ENCODE measurements at places on chromosomes 7 and 10.
A peak's percentile ranks its signal among the peaks of the same experiment; 100 is the strongest.

GRCh38 chr7:69177941-69178494 lies 420.3 kb upstream of the AUTS2 start:
- no peak for DNase-seq

- DNase-seq, result no peak
Observed at GRCh38 chr7:54090652-54091213, 451.4 kb upstream of the VSTM2A start.

- DNase-seq, result no peak
Observed at GRCh38 chr10:1134156-1134555, 78.0 kb downstream of the WDR37 start.

DNA sequence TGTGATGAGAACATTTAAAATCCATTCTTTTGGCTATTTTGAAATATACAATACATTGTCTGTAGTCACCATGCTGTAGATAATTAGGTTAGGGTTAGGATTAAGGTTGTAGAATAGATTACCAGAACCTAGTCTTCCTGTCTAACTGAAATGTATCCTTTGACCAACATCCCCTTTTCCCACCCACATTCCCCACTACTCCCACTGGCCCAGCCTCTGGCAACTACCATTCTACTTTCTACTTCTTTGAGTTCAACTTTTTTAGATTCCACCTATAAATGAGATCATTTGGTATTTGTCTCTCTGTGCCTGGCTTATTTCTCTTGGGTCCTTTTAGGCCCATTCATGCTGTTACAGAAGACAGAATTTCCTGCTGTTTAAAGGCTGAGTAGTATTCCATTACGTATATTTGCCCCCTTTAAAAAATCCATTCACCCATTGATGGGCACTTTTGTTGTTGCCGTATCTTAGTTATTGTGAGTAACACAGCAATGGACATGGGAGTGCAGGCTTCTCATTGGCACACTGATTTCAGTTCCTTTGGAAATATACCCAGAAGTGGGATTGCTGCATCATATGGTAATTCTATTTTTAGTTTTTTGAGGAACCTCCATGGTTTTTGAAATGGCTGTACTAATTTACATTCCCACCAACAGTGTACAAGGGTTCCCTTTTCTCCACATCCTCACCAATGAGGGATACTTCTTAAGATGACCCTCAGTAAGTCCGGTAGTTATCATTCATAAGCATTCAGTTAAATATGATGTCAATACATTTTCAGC lies 104.0 kb downstream of the RALA start:
- no peak for DNase-seq

- no peak for DNase-seq
Observed at GRCh38 chr7:95485391-95486123, at the start of gene ASB4. ASB4 (plus strand) TSS chr7:95485943; CDS start chr7:95485972, 29 bp downstream.

GRCh38 chr10:63702092-63702491 lies 180.9 kb downstream of the REEP3 start:
- no peak for DNase-seq

GRCh38 chr7:143477501-143478150 lies at the start of gene TAS2R41:
TAS2R41 (plus strand) TSS chr7:143477873; CDS start chr7:143477873, 0 bp downstream.
- DNase-seq, result no peak

GRCh38 chr10:121339114-121339513 lies 259.1 kb downstream of the FGFR2 start:
- no peak for DNase-seq

GRCh38 chr10:48470893-48471805 lies 133.7 kb downstream of the ARHGAP22 start:
- DNase-seq, result no peak

DNA sequence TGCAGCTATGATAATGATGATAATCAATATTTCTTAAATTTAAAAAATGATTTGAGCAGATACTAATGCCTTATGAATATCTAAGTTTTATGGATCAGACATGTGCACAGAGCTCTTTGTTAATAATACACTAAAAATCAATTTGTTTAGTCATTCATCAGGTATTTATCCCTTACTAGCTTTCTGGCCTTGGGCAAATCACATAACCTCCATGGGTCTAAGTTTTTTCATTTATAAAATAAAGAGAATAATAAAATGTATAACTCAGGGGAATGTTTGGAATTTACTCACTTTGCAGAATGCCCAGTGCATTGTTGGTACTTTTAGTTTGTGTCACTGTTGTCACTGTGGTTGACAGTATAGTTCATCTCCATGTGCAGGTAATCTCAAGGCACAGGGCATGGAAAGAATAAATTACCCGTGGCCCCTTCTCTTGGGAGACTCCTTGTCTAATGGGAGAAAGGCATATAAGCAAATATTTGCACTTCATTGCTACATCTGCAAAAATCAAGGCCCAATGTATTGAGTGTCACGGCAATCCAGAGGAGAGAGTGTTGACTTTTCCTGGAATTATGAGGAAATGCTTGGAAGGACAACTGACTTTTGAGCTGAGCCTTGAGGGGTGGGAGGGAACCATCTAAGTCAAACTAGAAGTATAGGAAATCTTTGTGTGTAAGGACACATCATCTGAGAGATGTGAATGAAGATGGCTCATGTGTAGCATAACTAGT lies 64.7 kb upstream of the CTTNBP2 start:
- DNase-seq, result no peak

DNA sequence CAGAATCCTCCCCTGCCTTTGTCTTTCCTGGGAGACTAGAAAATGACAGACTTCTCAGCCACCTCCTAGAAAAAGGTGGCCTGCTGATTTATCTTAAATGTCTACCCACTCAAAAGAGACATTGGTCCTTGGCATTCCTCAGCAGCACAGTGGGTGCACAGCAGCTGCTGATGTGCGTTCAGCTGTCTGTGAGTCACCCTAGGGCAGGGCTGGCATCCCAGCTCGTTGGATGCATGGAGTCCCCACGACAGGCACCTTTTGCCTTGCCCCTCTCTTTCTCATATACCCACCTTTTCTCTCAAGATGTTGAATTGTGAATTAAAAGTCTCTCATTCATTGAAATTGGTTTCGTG lies 113.0 kb downstream of the DOCK1 start:
- no peak for DNase-seq

DNA sequence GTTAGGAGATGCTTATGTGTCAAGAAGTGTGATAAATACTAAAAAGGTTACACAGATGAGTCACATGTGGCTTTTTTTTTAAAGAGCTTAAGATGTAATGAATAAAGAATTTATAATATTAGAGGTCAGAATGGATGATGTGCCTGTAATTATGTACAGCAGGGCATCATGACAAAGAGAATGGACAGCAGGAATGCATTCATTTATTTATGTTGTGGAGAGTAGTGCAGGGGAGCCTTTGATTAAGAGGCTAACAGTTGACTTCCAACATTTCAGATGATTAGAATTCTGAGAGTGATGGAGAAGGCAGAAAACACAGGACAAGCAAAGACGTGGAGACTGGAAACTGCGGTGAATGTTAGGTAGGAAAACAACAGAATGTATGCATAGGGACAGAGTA lies 691.4 kb upstream of the POM121L12 start:
- no peak for DNase-seq

- no peak for DNase-seq
Observed at GRCh38 chr10:22363305-22363704, 18.0 kb downstream of the SPAG6 start.

DNA sequence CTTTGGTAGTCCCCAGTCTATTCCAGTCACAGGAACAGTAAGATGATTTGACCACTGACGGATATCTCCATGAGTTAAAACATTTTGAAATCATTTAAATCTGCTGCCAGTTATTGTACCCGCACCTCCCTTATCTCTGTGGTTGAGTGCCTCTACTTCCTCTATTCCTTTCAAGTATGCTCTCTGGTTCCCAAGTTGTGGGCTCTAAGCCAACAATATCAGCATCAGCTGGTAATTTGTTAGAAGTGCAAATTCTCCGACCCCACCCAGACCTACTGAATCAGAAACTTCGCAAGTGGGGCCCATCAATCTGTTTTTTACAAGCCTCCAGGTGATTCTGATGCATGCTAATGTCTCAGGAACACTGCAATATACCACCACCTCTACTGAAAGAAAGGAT lies 235.5 kb downstream of the CCSER2 start:
- peak; percentile 92 for DNase-seq

DNA sequence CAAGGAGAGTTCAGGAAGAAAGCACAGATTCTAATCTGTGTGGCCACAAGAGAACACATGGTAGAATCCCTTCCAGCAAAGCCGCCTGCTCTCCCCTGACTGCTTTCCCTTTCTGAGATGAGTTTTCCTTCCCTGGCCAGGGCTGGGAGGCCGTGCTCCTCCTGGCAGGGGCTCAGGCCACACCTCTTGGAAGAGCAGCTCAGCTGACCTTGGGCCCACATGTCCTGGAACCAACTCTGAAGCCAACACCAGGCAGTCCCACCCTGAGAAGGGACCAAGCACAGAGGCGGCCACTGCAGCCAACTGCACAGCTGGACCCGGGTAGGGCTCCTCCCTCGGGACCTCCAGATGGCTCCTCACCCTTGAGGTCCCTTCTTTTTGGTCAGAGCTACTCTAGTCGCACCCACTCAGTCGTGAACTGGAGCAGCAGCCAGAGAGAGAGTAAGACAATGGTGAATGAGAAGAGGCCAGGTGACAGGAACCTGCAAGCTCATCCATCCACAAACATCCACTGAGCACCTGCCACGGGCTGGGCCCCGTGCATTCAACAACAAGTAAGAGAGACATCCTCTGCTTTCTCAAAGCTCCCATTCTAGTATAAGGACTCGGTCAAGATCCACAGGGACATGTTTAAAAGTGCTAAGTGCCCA lies 40.3 kb downstream of the FAM53B start:
- DNase-seq, result no peak

GRCh38 chr7:1144269-1144771 lies 15.7 kb downstream of the ZFAND2A start:
- DNase-seq, result peak; percentile 50

DNA sequence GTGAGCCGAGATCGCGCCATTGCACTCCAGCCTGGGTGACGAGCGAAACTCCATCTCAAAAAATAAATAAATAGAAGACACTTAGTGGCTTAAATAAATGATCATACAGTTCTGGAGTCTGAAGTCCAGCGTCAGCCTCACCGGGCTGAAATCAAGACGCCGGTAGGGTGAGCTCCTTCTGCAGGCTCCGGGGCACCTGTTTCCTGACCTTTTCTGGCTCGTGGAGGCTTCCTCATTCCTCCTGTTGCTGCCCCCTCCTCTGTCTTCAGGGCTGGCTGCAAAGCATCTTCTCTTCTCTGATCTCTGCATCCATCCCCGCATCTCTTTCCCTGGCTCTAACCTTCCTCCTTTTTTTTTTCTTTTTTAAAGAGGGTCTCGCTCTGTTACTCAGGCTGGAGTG lies 32.8 kb downstream of the LIMK1 start:
- DNase-seq, result no peak

GRCh38 chr10:80372675-80373074 lies 16.1 kb downstream of the DYDC2 start:
- DNase-seq, result no peak

GRCh38 chr7:115230882-115231571 lies 309.1 kb downstream of the MDFIC start:
- DNase-seq, result peak; percentile 14

- no peak for DNase-seq
Observed at GRCh38 chr7:1090686-1091643, 3.1 kb downstream of the GPER1 start.

GRCh38 chr7:116236020-116236630 lies 25.8 kb downstream of the TES start:
- peak; percentile 48 for DNase-seq

DNA sequence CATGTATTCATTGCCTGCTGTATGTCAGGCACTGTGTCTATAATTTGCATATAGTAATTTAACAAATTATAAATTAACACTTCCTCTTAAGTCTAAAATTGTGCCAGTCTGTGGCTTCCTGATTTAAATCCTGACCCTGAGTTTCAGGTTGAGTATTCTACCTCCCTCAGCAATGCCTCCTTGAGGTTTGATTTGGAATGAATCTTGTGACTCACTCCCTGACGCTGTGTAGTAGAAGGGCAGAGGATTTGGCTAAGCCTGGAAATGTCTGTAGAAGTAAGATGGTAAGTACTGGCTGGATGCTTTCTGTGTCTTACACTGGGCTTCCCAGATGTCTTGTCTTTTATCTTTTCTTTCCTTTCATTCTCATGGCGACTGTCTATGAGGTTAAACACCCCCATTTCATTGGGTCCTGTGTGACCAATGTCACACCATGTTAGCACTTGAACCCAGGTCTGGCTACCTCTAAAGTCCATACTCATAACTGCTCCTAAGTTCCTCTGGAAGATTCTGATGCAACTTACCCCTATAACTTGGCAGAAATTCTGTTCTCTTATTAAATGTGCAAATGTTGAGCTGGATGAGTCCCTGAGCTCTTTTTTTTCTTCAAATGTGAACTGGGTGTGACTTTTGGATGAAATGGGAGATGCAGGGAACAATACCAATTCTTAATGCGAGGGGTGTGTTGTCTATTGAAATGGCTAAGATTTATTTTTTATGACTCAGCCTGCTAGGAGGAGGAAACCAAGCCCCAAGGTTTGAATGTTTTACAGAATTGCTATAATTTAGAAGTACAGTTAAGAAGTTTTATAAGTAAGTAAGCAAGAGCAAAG lies 48.5 kb downstream of the PLCE1 start:
- DNase-seq, result no peak

GRCh38 chr7:127530148-127530547 lies 55.2 kb downstream of the GCC1 start:
- DNase-seq, result no peak

GRCh38 chr10:102416283-102416682 lies 2.3 kb downstream of the PSD start:
- DNase-seq, result no peak

DNA sequence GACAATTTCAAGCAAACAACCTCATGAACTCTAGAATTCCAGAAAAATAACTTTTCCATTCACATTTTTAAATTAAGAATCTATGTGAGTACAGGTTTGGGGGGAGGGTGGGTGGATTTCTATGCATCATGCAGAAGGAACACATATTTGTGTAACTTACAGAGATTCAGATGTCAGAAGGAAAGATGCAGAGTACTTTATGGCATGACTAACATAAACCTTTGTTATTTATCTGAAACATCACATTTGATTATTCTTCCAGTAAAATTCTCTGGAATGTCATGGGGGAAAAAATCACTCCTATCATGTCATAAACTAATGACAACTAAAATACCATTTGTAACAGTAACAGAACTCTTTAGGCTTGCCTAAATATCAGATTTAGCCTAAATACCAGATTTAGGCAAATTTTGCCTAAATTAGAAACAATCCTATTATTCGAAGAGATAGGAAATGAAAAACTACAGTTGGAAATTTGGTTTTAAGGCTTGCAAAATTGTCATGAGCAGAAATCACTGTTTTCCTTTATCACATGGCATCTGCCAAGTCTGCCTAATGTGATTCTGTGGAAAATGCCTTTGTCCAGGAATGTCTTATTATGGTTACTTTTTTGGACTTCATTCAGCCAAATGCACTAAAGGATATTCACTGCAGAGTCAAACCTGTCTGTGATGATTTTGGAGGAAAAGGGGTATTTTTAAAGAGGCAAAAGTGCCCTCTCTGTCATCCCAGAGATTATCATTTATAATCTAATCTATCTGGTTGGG lies 527.7 kb upstream of the CELF2 start:
- DNase-seq, result no peak

GRCh38 chr10:104322416-104322782 lies 15.9 kb downstream of the ITPRIP start:
- DNase-seq, result no peak

GRCh38 chr10:49448924-49449323 lies 53.0 kb upstream of the DRGX start:
- no peak for DNase-seq

GRCh38 chr10:71432956-71433767 lies 36.4 kb downstream of the CDH23 start:
- no peak for DNase-seq

GRCh38 chr7:1227814-1228544 lies 4.7 kb upstream of the UNCX start:
- DNase-seq, result peak; percentile 46

Measured in Kasumi-1 (cell line).